ENCODE measurements at places on chromosomes 3 and 15.

- no peak for DNase-seq
These were observed 44.0 kb upstream of the ALCAM start for GRCh38 chr3:105322570-105323273.

DNA sequence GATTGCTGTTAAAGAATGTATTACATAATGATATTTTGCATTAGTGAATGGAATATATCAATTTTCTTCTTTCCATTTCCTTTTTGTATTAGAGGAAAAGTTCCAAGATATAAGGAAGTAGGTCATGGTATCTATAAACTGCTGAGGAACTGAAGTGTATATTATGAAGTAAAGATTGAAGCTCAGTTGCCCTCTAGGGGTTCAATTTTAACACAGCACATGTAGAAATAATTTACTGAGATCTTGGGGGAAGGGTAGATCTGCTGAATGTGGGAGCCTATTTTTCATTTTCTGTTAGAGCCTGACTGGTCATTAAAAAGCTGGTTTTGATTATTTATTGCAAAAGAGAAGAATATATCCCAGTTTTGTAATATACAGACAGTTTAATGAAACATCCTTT lies 45.2 kb downstream of the CMC1 start:
- no peak for DNase-seq

GRCh38 chr15:92902737-92903593 lies 2.8 kb downstream of the CHD2 start:
- no peak for DNase-seq

GRCh38 chr15:90300988-90301706 lies 35.7 kb downstream of the NGRN start:
- peak; percentile 72 for DNase-seq

DNA sequence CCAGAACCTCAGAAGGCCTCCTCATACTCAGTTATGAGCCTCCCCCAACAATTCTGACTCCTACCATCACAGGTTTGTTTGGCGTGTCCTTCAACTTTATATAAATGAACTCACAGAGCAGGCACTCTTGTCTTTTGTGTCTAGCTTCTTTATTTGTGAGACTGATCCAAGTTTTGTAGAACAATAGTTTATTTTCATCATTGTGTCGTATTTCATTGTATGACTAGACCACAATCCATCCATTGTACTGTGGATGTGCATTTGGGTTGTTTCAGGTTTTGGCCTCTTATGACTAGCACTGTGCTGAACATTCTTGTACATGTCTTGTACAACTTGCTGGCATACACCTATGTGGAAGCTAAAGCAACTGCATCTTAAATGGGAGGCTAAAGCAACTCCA lies 292.8 kb upstream of the LYSMD4 start:
- no peak for DNase-seq

DNA sequence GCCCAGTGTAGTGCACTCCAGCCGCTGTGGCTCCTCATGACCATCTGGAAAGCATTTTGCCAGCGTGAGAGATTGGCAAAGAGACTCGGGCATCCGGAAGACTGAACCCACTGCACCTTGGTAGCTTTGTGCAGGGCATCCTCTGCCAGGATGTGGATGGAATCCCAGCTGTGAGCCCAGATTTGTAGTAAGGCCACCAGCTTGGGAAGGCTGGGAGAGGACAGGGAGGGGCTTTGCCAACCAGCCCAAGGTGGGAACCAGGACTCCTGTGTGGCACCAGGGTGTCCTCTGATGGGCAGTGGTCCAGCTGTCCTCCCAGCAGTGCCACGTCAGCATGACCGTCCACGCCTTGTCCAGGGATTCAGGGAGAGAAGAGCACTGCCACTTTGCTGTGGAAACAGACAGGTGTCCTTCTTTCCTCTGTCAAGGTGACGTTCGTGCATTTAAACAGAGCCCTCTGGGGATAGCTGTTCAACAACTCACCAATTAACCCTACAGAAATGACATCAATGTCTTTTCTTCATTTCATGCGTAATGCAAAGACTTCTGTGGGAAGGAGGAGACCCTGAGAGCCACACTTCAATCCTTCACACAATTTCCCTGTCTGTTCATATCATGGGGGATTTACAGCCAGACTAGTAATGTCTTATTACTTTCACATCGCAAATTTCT lies 19.1 kb downstream of the KLF15 start:
- no peak for DNase-seq

DNA sequence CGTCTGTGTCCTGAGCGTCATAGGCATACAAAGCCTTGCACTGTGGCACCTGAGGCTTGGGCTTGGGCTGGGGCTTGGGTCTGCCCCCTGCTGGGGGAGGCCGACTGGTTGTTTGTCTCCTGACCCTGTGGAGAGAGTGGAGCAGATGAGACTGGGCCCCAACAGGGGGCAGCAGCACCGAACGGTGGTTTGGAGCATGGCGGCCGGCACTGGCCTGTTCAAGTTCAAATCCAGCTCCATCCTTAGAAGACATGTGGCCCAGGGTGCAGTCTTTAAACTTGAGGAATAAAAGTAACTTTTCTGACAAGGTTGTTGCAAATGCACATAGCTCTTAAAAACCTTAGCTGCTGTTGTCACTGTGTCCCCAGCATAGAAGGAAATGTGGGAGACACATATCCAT lies 33.3 kb downstream of the CCNB2 start:
- peak; percentile 73 for DNase-seq

- DNase-seq = no peak
These were observed 56.1 kb downstream of the WNT5A start for GRCh38 chr3:55431041-55431440.

DNA sequence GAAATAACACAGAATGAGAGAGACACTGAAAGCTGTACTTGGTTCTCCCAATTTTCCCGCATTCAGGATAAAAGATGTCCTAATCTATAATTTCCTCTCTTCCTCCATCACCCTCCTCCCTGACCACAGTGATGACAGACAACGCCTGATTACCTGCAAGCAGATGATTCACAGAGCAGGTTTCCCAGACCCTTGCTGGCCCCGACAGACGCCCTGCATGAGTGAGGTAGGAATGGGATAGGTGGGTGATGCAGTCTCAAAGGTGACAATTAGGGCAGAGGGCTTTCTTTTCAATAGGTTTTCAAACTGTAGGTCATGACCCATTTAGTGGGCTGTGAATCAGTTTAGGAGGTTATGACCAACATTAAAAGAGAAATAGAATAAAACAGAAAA lies 5.2 kb upstream of the CXCR6 start:
- DNase-seq = no peak

- DNase-seq = no peak
These were observed 17.4 kb upstream of the MINDY4B start for GRCh38 chr3:150922611-150923010.

DNA sequence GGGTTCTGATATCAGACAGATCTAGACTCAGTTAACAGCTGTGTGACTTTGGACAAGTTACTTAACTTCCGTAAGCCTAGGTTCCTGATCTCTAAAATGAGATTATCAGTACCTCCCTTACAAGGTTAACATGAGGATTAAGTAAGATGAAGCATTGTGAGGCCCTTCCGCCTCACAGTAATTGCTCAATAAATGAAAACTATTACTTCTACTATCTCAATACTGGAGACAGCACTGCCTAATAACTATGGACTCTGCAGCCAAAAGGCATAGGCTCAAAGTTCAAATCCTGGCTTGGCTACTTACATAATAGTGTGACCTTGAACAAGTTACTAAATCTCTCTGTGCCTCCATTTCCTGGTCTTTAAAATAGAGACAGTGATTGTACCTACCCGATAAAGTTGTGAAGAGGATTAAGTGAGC lies 82.0 kb upstream of the ATP11B start:
- DNase-seq = no peak

- DNase-seq = no peak
These were observed 73.4 kb downstream of the SLCO3A1 start for GRCh38 chr15:91926908-91927270.

GRCh38 chr15:58966698-58967097 lies 20.8 kb upstream of the RNF111 start:
- no peak for DNase-seq

GRCh38 chr3:123792473-123793201 lies 91.5 kb downstream of the MYLK start:
- DNase-seq = no peak

DNA sequence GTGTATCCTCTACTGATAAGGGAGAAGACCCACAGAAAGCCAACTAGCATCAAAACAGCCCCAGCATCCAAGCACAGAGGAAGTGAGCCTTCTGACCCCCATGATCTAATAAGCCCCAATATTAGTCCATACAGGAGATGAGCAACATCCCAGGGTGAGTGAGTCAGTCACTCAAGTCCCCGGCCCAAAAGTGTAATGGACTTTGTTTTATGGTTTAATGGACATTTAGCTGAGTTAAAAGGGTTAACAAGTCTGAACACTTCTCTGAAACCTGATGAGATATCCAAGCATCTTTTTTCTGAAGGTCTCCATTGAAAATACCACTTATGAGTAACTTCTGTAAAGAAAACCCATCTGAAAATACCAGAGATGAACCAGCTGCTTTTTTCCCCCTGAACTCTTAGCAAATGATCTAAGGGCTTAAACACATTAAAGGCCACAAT lies 115.6 kb downstream of the GREM1 start:
- DNase-seq = no peak

DNA sequence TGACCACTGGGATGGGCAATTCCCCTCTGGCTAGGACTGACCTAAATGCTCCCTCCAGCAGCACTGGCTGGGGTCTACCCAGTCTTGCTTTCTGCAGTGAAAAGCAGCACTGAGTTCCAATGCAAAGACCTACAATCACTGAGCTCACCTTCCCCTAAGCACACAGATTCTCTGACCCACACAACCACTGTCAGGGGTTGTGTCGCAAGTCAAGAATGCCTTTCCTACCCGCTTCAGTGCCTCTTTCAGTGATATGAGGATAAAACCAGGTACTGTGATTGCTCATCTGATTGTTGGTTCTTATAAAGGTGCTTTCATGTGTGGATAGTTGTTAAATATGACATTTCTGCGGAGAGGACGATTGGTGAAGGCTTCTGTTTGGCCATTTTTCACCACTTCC lies 345.6 kb downstream of the GAP43 start:
- DNase-seq = no peak

DNA sequence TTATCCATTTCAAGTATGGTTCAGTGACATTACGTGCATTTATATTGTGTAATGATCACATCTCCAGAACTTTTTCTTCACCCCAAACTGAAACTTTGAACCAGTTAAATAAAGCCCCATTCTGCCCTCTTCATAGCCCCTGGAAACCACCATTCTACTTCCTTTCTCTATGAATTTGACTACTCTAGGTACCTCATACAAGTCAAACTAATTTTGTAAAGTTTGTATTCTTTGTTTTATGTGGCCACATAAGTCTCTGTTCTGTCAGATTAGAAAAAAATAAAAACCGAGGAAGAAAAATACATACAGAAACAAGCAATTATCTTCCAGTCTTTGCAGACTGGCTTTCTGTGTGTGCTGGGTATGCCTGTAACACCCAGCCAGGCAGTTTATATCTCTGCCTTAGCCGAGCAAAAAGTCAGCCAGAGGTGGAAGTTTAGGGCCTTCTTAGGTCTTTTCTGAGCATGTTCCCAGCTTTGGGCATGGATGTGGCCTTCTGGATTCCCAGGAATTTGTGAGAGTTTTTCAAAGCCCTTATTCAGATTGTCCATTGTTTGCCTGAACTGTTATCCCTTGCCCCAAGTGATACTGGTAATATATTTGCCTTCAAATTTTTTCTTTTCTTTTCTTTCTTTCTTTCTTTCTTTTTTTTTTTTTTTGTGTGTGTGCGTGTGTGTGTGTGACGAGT lies 6.0 kb upstream of the GRAMD1C start:
- no peak for DNase-seq

DNA sequence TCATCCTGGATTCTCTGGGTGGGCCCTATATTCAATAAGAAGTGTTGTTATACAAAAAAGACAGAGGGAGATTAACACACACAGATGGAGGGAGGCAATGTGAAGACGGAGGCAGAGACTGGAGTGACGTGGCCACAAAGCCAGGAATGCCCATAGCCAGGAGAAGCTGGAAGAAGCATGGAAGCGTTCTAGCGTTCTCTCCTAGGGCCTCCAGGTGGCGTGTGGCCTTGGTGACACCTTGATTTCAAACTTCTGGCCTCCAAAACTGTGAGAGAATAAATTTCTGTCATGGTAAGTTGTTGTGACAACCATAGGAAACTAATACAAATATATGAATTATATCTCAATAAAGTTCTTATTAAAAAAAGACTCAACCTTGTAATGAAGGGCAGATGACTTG lies 21.3 kb downstream of the THBS1 start:
- no peak for DNase-seq

- no peak for DNase-seq
These were observed 33.0 kb downstream of the CCDC39 start for GRCh38 chr3:180646187-180646790.

DNA sequence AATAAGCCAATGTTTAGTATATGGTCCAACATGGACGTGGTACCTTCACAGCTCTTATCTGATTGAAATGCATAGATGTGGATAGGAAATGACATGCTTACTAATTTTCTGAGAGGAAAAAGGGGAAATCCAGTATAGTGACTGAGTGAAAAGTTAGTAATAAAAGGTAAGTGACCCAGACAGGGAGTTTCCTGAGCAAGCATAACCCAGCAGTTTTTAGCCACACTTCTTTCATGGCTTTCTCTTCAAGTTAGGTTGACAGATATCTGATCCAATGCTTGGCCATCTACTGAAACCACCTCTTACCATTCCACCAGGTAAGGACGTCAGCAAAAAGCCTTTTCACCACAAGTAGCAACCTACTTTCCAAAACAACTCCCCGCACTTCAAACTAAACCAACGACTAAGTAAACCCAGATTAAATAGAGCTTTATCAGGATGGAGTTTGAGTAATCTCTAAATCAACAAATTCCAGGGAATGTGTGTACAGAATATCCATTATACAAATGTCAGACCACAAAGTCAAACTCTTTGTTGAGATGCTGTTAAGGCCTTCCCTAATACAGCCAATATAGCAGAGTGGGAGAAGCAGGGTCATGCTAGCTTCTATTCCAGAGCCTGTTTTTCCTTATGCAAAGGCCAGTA lies 329.7 kb downstream of the RORA start:
- DNase-seq = no peak

- DNase-seq = no peak
These were observed 15.0 kb upstream of the LRRC34 start for GRCh38 chr3:169827712-169828111.

DNA sequence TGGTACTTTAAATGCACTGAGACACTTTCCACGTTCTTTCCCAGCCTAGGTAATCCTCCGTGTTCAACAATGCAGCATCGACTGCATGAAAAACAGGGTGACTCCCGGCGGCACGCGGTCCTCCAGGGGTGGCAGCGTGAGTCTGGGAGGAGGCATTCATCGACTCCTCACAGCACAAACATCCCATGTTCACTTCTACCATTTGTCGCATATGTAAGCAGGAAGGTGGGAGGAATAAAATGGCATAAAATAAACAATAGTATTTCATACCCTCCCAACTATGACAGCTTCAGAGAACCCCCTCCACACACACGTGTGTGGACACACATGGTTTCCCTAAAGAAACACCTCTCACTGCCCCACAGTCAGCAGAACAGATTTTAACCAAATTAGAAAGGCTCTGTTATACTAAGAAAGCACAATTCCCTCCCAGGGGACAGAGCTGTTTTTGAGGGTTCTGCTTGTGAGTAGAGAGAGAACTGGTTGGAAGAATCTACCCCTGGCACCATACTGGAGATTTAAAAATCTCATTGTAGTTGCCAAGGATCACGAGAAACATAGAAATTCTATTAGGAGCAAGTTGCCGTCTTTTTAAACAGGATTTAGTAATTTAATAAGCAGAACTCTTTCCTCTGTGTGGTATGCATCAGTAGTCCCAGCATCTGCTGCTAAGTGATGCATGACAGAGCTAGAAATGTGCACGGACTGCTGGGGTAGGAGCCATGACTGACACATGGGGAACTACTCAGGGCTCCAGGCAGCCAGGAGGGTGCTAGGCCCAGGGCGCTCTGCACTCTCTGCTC lies 6.0 kb downstream of the FAM43A start:
- no peak for DNase-seq

- no peak for DNase-seq
These were observed 2.5 kb downstream of the CCDC80 start for GRCh38 chr3:112638327-112639020.

Data from activated naive CD4-positive, alpha-beta T cell treated with anti-CD3 and anti-CD28 coated beads, Interleukin-2, amount 10 ng/mL, durations not matched to agents 7 days and 5 days (primary cell).